ENCODE measurements at places on chromosomes 6 and 20. TPM values are rescaled to one million over a fixed set of nuclear protein-coding genes. Genes with fewer than 3 reads are reported as not detected.

GRCh38 chr20:9981829-9982228, 53.0 kb upstream of the ANKEF1 start:
- no peak for DNase-seq
- no peaks in the 10 kb centered on the region for H3K36me3 ChIP-seq
- H3K4me1 ChIP-seq, result no peaks in the 10 kb centered on the region
- no peak overlapping the region for H3K27ac ChIP-seq
- H3K27me3 ChIP-seq, result no peaks in the 10 kb centered on the region
- H3K4me3 ChIP-seq, result no peak overlapping the region

UST gene
- polyA plus RNA-seq, result 0.74 TPM

- no peak overlapping the region for H3K4me3 ChIP-seq
- H3K4me1 ChIP-seq, result no peaks in the 10 kb centered on the region
- H3K27ac ChIP-seq, result no peak overlapping the region
- DNase-seq, result no peak
- no peaks in the 10 kb centered on the region for H3K36me3 ChIP-seq
Observed at GRCh38 chr6:89987140-89987539, 92.9 kb downstream of the GJA10 start.

GRCh38 chr20:49122920-49123319, 65.2 kb downstream of the STAU1 start:
- peaks cover 32% of the 10 kb centered on the region for H3K36me3 ChIP-seq
- no peak overlapping the region for H3K27ac ChIP-seq
- no peak for DNase-seq
- no peak overlapping the region for H3K4me3 ChIP-seq
- no peaks in the 10 kb centered on the region for H3K4me1 ChIP-seq
- H3K27me3 ChIP-seq, result no peaks in the 10 kb centered on the region

BMP5 gene
- polyA plus RNA-seq, result not detected

C6orf141 gene
- polyA plus RNA-seq, result not detected

DNA sequence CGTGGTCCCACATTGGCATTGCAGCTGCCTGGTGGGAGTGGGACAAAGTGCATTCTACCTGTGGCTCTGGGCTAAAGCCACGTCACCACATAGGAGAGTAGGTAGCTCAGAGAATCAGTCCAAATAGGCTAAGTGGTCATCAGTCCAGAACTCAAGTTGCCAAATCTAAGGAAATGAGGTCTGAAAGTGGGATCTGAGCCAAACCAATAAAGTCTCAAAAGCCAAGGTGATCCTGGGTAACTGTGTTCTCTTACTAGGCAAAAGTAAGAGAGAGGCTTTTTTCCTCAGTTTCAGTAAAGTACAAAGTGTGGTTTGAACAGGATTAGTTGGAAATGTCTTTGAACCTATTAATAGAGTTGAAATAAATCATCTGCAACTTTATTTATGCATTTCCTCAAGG, 68.6 kb upstream of the CNKSR3 start:
- no peaks in the 10 kb centered on the region for H3K4me1 ChIP-seq
- no peak overlapping the region for H3K27ac ChIP-seq
- DNase-seq, result no peak
- no peaks in the 10 kb centered on the region for H3K36me3 ChIP-seq
- H3K27me3 ChIP-seq, result no peaks in the 10 kb centered on the region
- no peak overlapping the region for H3K4me3 ChIP-seq

DNA sequence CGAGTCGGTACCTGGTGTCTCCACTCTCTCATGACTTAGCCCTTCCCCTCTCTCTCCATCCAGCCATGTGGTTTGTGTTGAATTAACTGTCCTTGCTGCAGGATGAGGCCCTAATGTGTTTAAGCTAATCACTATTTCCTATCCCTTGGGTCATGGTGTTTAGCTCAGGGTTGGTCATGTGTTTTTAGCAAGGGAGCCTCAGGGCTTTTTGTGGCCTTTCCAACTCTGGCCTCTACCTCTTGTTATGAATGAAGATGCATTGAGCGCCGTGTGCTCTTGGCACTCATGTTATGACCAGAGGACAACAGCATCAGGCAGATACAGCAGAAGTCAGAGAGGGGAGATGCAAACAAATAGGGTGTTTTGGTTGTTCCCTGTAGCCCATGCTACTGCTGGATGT, 674.2 kb upstream of the FLRT3 start:
- H3K36me3 ChIP-seq, result no peaks in the 10 kb centered on the region
- H3K4me1 ChIP-seq, result no peaks in the 10 kb centered on the region
- no peaks in the 10 kb centered on the region for H3K27me3 ChIP-seq
- DNase-seq, result no peak
- H3K4me3 ChIP-seq, result no peak overlapping the region

PSMB1 gene
- polyA plus RNA-seq, result 636 TPM

- H3K4me3 ChIP-seq, result no peak overlapping the region
- no peaks in the 10 kb centered on the region for H3K27me3 ChIP-seq
- H3K36me3 ChIP-seq, result no peaks in the 10 kb centered on the region
- H3K4me1 ChIP-seq, result no peaks in the 10 kb centered on the region
- no peak overlapping the region for H3K27ac ChIP-seq
Observed at GRCh38 chr20:36408219-36408618, 102.1 kb downstream of the DLGAP4 start.

GRCh38 chr20:64216036-64216435, 39.5 kb upstream of the PCMTD2 start:
- no peaks in the 10 kb centered on the region for H3K27me3 ChIP-seq
- no peak overlapping the region for H3K4me3 ChIP-seq
- DNase-seq, result no peak
- no peaks in the 10 kb centered on the region for H3K36me3 ChIP-seq
- H3K27ac ChIP-seq, result no peak overlapping the region
- H3K4me1 ChIP-seq, result no peaks in the 10 kb centered on the region

GRCh38 chr20:63699466-63700198, 3.2 kb downstream of the TNFRSF6B start:
- no peak for DNase-seq
- peaks cover under 1% of the 10 kb centered on the region for H3K36me3 ChIP-seq
- H3K27ac ChIP-seq, result peak overlapping the region; percentile 75

GRCh38 chr6:159045801-159046200, 1.0 kb upstream of the TAGAP start:
- no peak overlapping the region for H3K27ac ChIP-seq
- H3K4me1 ChIP-seq, result peaks cover 19% of the 10 kb centered on the region
- H3K36me3 ChIP-seq, result peaks cover 4% of the 10 kb centered on the region
- no peak for DNase-seq
- no peaks in the 10 kb centered on the region for H3K27me3 ChIP-seq
- H3K4me3 ChIP-seq, result no peak overlapping the region

DNA sequence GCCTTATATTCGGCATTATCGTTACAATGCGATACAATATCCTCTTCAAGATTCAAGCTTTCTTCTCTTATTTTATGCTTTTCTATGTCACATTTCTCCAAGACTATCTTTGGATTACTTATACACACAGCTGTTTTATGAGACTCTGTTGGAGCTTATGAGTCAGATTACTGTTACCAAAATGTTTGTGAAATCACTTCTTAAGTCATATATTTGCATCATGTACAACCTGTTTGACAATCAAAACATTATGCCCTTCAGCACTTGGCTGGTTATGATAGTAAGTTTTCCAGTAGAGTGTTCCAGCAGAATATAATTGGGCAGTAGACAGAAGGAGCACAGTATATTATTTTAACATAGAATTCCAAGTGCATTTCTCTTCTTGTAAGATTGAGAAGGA, 35.2 kb downstream of the BMP6 start:
- no peak for DNase-seq
- no peaks in the 10 kb centered on the region for H3K27me3 ChIP-seq
- H3K4me1 ChIP-seq, result no peaks in the 10 kb centered on the region
- no peaks in the 10 kb centered on the region for H3K36me3 ChIP-seq

- H3K27me3 ChIP-seq, result no peaks in the 10 kb centered on the region
- no peak overlapping the region for H3K4me3 ChIP-seq
- DNase-seq, result no peak
Observed at GRCh38 chr6:143564484-143565017, 53.0 kb upstream of the FUCA2 start.

- H3K4me3 ChIP-seq, result peak overlapping the region; percentile 80
- peaks cover 7% of the 10 kb centered on the region for H3K4me1 ChIP-seq
- H3K36me3 ChIP-seq, result no peaks in the 10 kb centered on the region
- no peak overlapping the region for H3K27ac ChIP-seq
- H3K27me3 ChIP-seq, result peaks cover 11% of the 10 kb centered on the region
Observed at GRCh38 chr6:106974999-106975737, 639 bp upstream of the CD24 start.

All from GM12878 (cell line).